Fibroblast of the aortic adventitia (primary cell): ENCODE measurements at places on chromosomes 1 and 21. TPM values are rescaled to one million over a fixed set of nuclear protein-coding genes. Genes with fewer than 3 reads are reported as not detected.

DNA sequence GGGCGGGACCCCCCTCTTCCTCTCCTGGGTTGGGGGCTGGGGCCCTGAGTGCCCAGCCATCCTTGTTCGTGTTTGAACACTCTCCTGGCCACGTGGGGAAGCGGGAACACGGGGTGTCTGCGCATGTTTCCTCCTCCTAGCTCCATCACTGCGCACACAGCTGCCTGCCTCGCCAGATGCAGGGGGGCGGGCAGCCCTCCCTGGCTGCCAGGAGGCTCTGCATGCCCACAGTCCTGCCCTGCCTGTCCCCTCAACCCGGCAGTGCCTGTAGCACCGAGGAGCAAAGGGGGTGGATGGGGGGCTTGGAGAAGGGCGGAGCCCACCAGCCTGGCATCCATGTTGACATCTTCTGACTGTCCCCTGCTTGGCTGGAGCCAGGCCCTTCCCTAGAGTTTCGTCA, 1.8 kb upstream of the SLC25A34 start:
- no peak for DNase-seq

- DNase-seq: peak; percentile 58
Measured at GRCh38 chr21:16116798-16117197, 387.0 kb downstream of the USP25 start.

GRCh38 chr21:44987886-44988606, 48.2 kb downstream of the SLX9 start:
- no peak for DNase-seq

Gene TESK2
- total RNA-seq: 2.0 and 5.7 TPM in 2 replicates

DNA sequence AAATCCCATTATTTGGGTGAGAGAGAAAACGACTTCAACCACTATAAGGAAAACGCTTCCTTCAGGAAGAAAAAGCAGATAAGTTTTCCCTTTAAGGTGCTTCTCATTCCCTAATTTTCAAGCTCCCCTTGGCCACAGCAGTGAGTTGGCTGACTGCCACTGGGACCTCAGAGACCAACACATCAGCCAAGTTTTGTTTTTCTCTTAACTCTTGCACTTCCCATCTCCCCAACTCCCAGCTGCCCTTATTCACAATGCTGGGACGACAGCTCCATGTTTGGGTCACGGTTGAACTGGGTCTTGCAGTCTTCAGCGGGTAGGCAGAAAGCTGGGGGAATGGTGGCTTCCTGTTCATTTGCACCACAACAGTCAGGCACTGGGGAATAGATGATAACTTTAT, 18.9 kb downstream of the SGIP1 start:
- peak; percentile 33 for DNase-seq

- no peak for DNase-seq
Measured at GRCh38 chr1:99681583-99681982, 35.7 kb downstream of the PALMD start.

Gene CXADR
- 1.6 and 2.0 TPM in 2 replicates for total RNA-seq

Gene ATP6V1G3
- not detected in 2 replicates for total RNA-seq

- no peak for DNase-seq
Measured at GRCh38 chr1:228073061-228073856, 9.2 kb upstream of the ARF1 start.

Gene DMRTA2
- total RNA-seq: 0.18 TPM in 1 of 2 replicates, not detected in the other

Gene HLCS
- total RNA-seq: 27.6 and 44.3 TPM in 2 replicates

DNA sequence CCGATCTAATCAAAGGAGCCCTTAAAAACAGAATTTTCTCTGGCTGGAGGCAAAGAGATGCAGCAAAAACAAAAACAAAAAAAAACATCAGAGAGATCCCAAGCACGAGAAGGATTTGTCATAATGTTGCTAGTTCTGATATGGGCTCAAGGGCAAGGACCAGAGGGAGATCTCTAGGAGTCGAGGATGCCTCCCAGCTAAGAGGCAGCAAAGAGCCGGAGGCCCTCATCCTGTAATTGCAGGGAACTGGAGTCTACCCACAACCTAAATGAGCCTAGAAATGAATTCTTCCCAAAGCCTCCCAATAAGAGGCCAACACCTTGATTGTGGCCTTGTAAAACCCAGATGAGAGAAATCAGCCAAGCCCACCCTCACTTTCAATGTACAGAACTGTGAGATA, 12.0 kb downstream of the GNG12 start:
- no peak for DNase-seq

GRCh38 chr1:22747021-22747734, 36.5 kb downstream of the EPHB2 start:
- DNase-seq: peak; percentile 61

DNA sequence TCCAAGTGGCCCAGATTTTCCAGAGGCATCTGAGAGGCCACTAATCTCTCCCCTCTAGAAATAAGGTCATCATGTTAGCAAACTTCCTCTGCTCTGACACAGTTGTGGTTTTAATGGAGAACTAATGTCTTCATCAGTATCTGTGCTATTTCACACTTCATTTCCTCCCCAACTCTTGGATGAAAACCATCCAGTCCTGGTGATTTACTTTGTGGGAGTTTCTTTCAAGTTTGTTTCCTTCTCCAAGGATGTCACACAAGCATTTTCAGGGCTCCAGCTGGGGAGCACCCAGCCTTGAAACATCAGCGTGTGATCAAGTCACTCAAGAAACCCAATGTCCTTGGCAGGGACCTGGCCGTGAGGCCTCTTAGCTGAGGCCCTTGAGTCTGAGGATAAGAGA, 38.8 kb downstream of the TBX15 start:
- DNase-seq: peak; percentile 61

Gene CTTNBP2NL
- total RNA-seq: 24.4 and 27.0 TPM in 2 replicates

- DNase-seq: peak; percentile 24
Measured at GRCh38 chr1:230204842-230205241, 137.8 kb downstream of the GALNT2 start.

- DNase-seq: no peak
Measured at GRCh38 chr1:243440406-243440805, 184.6 kb downstream of the SDCCAG8 start.

DNA sequence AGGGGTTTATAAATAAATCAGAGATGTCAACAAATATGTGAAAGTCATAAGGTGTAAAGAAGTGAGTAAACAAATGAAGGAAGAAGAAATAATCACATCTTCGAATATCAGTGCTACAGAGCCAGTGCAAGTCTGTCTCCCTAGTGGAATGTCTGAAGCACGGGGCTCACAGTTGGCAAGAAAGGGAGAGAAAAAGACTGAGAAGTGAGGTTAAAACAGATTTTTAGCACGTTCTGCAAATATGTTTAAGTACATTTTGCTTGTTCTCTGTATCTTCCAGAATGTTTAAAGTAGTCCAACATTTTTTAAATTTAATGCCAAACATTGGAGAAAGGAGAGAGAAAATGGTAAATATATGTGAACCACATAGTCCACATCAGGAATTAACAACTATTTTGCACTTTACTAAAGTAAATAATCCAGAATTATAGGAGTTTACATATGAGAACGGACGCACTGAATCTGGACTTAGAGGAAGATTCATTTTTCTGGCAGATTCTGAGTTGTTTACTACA, 682.4 kb downstream of the LTN1 start:
- DNase-seq: no peak

- no peak for DNase-seq
Measured at GRCh38 chr1:23451441-23451840, 26.9 kb upstream of the TCEA3 start.

DNA sequence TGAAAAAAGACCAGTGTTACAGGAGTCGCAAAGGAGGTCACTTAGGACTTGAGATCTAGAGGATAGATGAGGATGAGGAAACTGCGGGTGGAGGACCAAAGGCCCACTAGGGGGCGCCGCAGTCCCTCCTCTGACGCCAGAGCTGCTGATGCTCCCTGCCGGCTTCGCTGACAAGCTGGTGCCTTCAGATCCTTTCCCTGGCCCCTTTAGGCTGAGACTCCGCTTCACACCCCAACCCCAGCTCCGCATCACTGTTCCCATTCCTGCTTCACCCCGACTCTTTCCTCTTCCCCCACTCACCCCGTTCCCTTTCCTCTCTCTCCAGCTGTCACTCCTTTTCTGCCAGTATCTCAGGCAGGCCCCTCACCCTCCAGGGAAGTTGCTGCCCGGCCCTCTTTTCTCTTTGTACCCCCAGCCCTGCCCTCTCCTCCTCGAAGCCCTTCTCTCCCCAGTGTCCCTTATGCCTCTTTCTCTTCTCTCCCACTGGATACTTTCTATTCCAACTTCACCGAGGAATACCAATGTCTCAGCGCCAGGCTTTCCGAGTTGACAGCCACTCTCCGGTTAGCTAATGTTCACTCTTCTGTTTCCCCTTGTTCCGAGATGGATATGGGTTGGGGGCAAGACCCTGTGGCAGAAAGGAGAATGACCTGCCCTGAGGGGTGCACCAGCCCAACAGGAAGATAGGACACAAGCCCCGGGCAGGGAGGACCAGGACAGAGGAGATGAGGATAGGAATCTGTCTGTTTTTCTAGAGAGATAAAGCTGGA, 4.5 kb downstream of the KCNJ9 start:
- DNase-seq: peak; percentile 77

Gene LRRC39
- 0.36 and 3.7 TPM in 2 replicates for total RNA-seq

DNA sequence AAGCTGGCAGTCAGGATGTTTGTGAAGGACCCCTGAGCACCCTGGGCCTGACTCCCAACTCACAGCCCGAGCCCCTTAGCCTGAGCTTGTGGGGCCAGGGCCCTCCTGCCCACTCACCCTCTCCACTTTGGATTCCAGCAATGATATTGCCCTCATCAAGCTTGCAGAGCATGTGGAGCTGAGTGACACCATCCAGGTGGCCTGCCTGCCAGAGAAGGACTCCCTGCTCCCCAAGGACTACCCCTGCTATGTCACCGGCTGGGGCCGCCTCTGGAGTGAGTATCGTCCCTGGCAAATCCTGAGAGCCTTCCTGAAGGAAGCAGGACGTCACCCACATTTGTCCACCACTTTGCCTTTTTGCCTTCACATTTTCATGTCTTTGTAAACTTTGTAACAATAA, 5.0 kb downstream of the CTRC start:
- no peak for DNase-seq

GRCh38 chr1:107940017-107940577, 24.9 kb downstream of the VAV3 start:
- DNase-seq: no peak

DNA sequence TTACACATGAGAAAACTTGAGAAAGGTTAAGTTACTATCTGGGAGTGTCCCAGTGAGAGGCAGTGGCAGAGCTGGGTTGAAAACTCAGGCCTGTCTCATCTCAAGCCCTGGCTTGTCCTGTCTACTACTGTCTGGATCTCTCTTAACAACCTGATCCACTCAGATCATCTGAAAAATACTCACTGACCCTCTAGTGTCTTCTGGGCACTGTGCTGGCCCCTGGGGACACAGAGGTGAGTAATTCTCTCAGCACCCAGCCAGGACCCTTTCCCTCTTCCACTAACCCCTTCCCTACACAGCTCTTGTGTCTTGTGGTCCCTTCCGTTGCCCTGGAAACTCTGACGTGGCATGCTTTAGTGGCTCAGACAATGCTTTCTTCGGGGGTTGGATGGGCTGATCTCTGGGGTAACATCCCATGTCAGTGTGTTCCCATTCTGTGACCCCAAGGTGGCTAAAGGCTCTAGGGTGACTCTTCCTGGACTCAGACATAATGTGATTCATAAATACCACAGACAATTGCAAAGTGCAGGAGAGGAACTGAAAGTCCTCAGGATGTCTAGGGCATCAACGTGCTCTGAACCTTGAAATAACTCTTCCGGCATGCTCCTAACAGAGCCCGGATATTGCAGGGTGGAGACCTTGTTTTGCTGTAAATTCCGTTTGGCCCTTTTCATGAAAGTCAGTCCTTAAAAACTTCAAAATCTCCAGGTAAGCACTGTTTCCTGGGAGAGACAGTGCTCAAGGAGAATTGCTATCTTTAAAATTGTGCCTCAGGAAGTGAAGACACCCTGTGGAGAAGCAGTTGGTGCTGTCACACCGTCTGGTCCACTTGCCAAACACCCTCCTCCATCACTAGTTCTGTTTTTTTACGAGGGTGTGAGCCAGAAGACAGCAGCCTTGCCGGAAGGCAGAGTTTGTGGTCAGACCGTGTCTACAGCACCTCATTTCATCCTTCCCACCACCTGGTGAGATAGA, 4.0 kb downstream of the SHISAL2A start:
- DNase-seq: no peak

Gene LENEP
- total RNA-seq: not detected in 2 replicates

- no peak for DNase-seq
Measured at GRCh38 chr1:99146129-99146848, 118.0 kb upstream of the PLPPR4 start.

DNA sequence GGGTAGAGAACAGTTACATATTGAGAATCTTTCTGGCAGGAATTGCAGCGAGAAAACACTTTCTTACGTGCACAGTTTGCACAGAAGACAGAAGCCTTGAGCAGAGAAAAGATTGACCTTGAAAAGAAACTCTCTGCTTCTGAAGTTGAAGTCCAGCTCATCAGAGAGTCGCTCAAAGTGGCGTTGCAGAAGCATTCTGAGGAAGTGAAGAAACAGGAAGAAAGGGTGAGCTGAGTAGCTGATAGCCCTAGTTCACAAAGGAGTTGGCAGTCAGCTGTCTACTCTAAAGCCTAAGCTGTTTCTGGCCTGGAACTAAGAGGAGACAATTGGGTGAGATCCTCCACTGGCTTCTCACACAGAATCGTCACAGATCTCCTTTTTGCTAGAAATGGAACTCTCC, 20.3 kb upstream of the SH3BGRL3 start:
- no peak for DNase-seq

DNA sequence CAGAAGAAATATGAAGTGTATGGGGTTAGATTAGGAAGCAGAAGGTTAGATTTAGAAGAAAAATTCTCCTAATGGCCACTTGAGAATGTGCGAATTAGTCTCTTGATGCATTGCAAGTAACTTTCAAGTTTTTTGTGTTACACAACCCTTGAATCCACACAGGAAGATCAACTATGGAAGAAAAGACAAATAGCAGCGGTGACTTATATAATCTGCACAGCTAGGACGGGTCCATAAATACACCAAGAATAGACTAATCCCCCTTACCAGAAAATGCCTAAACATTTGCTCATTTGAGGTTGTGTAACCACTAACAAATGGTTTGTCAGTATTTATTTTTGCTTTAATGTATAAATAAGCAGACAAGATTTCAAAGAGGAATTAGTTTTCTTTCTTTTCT, 182.6 kb downstream of the TGFB2 start:
- no peak for DNase-seq

Gene PTPRC
- 0.09 TPM in 1 of 2 replicates, not detected in the other for total RNA-seq

Gene CHI3L2
- total RNA-seq: 6.2 and 10.5 TPM in 2 replicates

Gene SH3D21
- 5.2 and 9.3 TPM in 2 replicates for total RNA-seq

Gene OR10R2
- total RNA-seq: not detected in 2 replicates

Gene UMODL1
- total RNA-seq: not detected in 2 replicates

GRCh38 chr21:36589352-36589971, 109.5 kb upstream of the SIM2 start:
- DNase-seq: peak; percentile 70

DNA sequence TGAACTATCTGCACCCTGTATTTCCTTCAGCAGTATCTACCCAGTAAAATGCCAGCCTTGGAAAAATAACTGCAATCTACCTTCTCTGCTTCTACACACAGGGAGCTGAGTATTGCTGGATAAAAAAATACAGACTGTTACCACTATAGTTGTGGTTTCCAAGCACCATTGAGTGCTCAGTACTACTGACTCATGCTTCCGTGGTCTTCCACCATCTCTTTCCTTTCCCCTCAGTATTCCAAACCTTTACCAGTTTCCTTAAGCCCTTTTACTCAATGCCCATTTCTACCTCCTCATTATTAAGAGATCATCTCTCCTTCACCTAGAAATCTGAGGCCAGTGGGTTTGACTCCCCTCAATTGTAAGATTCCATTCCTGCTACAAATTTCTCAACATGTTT, 23.8 kb downstream of the GLMN start:
- DNase-seq: no peak

Gene TMEM54
- 33.1 and 38.4 TPM in 2 replicates for total RNA-seq

Gene TDRD10
- not detected in 2 replicates for total RNA-seq

Gene KCNA3
- total RNA-seq: under 0.01 TPM in 1 of 2 replicates, not detected in the other

GRCh38 chr1:4464478-4464877, 189.9 kb upstream of the AJAP1 start:
- no peak for DNase-seq

- DNase-seq: no peak
Measured at GRCh38 chr1:215043401-215043800, 39.1 kb upstream of the KCNK2 start.
